ENCODE measurements at places on chromosomes 2 and 18. TPM values are rescaled to one million over a fixed set of nuclear protein-coding genes. Genes with fewer than 3 reads are reported as not detected.

DNA sequence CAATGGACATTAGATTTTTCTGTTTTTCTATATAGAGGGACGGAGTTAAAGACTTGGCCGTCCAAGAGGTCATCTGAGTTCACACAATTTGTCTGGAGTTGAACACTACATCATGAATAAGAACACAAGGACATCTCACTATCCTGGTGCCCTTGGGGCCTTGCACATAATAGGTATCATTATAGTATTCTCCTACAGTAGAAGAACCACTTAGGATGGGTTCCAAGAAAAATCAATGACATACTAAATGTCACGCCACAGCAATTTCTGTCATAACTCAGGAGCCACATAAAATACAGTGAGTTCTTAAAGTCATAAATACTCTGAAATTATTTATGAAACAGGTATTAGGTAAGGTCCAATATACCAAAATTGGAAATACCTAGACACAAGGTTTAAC is 154.4 kb downstream of the NCKAP5 start:
- no peak for DNase-seq

The EPB41L5 gene
- total RNA-seq: 30.8 TPM

The GKN2 gene
- total RNA-seq: not detected

DNA sequence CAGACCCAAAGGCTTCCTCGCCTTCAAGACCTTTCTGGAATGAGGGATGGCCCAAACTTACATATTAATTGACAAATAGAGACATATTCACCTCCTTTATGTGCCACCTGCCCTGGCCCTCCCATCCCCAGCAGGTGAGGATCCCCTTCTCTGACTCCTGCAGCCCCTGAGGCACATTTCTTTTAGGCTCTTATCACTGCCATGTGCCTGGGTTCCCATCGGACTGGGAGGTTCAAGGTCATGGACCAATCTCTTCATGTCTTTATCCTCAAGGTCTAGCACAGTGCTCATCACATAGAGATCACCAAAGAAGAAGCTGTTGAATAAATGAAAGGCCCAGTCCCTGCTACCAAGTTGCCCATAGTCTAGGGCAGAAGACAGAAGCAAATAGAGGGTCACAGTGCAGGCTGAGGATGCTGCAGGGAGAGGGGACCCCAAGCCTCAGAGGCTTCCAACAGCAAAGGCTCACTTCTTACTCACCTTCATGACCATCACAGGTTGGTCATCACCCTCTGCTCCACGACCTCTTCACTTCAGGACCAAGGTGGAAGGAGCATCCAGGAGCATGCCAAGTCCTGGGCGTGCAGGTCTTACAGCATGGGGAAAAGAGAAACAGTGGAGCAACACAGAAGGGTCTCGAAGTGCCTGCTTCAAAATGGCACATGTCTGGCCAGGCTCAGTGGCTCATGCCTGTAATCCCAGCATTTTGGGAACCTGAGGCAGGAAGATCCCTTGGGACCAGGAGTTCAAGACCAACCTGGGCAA is 193.9 kb downstream of the SMAD2 start:
- no peak for DNase-seq

- DNase-seq: peak; percentile 75
These were observed 161.8 kb downstream of the DYSF start for GRCh38 chr2:71614976-71615766.

DNA sequence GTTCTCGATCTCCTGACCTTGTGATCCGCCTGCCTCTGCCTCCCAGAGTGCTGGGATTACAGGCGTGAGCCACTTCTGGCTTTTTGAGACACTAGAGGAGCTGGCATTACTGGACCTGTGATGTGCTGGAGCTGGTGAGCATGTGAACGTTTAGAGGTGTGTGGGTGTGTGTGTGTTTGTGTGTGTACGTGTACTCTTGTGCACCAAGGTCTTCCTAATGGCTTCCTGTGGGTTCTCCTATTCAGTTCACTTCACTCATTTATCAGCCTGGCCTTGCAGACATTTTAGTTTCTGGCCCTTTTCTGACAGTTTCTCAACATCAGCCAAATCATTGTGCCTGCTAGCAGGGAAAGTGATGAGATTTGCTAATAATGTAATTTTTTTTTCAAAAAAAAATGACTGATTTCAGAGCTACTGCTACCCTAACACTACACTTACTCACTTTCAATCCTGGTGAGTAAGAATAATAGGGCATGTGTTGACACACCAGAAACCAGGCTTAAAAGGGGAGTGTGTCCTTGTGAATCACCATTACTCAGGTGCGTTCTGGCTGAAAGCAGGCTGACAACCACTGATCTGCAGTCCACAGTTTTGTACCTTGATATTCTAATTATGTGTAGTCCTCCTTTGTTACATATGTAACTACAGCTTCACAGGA is 41.0 kb upstream of the ACTR3 start:
- no peak for DNase-seq

The CCDC138 gene
- total RNA-seq: 8.8 TPM

GRCh38 chr2:177758591-177759371 is 313.8 kb downstream of the PDE11A start:
- peak; percentile 89 for DNase-seq

The SPP2 gene
- total RNA-seq: not detected

The SLC25A12 gene
- 12.1 TPM for total RNA-seq

GRCh38 chr18:46429649-46430224 is 227.3 kb downstream of the LOXHD1 start:
- DNase-seq: no peak

GRCh38 chr18:73719611-73720010 is 428.0 kb downstream of the FBXO15 start:
- peak; percentile 49 for DNase-seq

The TMEM17 gene
- total RNA-seq: 0.51 TPM

DNA sequence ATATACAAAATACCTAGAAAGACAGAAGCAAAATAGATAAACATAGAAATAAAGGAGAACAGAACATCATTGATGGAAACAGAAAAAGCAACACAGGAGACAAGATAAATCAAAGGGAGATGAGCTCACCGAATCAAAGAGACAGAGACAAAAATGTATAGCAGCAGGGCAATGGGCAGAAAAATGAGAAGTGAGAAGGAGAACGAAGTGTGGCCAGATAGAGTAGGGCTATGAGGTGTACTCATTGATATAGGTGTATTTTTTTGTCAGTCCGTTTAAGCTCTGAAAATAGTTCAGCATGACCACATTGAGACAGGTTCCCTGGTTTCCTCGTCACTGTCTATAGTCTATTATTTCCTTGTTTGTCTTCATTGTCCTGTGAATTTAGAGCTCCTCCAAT is 55.1 kb downstream of the SP100 start:
- no peak for DNase-seq

The TNFRSF11A gene
- total RNA-seq: 41.7 TPM

DNA sequence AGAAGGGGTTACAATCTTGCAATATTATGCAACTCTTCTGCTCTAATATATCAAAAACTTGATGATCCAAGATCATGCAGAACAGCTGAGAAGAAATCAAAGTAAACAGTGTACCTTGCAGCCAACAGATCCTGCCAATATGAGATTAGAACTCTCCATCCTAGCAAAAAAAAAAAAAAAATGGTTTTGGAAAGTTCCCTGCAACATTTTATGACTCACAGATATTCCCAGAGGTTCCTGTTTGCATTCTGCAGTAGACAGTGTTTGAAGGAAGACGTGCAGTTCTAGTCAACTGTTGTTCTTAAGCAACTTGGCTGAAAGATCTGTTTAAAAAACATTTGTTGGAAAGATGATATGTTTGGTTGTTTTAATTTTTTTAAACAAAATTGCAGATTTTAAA is 103.6 kb upstream of the WDR75 start:
- DNase-seq: peak; percentile 22

The PKDCC gene
- 2.6 TPM for total RNA-seq

DNA sequence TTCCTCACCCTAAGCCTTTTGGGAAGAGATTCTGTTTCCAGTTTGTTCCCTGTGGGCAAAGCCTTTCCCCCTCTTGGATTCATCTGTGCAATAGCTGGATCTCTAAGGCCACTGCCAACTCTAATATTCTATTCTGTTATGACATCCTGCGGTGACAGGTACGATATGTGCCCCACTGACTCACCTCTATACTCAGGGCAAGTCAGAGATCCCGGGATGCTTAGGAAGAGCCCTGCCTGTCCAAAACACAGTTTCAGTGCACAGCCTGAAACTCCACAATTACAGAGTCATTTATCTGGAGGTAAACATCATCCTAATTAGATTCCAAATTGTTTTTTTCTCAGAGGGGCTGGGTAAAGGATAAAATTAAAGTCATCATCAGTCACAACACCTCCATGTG is 190.2 kb downstream of the TFCP2L1 start:
- DNase-seq: no peak

GRCh38 chr2:171874517-171874916 is 19.5 kb downstream of the SLC25A12 start:
- DNase-seq: no peak

DNA sequence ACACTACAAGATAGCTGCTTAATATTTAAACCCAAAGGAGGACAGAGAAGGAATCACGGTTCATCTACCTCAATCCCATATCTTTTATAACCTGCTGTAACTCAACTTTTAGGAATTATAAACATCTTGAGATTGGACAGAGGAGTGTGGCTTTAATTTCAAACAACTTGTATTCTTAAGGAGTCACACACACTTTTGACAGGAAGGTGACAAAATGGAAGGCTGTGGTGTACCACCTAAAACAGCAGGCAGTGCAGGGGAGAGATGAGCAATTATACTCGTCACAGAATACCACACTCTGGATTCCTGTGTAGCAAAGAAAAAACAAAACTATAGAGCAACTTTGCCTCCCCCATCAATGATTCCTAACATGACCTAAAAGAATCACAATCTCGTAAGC is 194.8 kb downstream of the ZEB2 start:
- DNase-seq: no peak

GRCh38 chr2:236862961-236863728 is 222.5 kb upstream of the COPS8 start:
- DNase-seq: no peak

The TUBB8B gene
- 0.14 TPM for total RNA-seq

- DNase-seq: no peak
These were observed 10.7 kb downstream of the LPIN1 start for GRCh38 chr2:11757101-11757500.

DNA sequence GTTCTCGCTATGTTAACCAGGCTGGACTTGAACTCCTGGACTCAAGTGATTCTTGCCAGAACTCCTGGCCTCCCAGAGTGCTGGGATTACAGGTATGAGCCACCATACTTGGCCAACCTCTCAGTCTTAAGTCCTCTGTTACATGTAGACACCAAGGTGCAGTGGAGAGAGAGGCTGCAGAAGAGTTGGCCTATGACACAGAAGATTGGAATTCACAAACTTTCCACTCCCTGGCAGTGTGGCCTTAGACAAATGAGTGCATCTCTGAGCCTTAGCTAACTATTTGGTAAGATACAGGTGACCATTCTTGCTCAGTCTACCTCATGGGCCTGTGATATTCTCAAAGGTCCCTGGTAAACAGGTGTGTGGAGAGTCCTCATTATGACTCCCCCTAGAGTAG is 159.7 kb downstream of the MYCN start:
- no peak for DNase-seq

- DNase-seq: peak; percentile 40
These were observed 58.8 kb downstream of the BAZ2B start for GRCh38 chr2:159557437-159558034.

GRCh38 chr2:43519643-43520221 is 76.1 kb downstream of the THADA start:
- peak; percentile 76 for DNase-seq

The NYAP2 gene
- not detected for total RNA-seq

The NMUR1 gene
- 0.05 TPM for total RNA-seq

DNA sequence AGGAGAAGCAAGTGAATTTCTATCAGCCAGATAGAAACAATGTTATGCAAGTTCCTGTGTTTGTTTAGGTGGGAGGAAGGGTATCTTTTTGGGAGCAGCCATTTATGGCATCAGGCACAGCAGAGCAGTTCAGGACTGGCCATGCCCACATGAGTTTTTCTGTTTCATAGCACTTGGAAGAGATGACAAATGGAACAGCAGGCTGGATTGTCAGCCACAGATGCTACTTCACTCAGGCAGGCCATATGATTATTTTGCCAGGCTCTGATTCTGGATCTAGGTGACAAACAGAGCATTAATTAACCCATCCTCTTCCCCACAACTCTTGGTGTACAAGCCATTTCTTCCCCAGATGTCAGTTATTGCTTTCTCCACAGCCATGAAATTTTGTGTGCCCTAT is 63.8 kb downstream of the GALNT13 start:
- DNase-seq: no peak

DNA sequence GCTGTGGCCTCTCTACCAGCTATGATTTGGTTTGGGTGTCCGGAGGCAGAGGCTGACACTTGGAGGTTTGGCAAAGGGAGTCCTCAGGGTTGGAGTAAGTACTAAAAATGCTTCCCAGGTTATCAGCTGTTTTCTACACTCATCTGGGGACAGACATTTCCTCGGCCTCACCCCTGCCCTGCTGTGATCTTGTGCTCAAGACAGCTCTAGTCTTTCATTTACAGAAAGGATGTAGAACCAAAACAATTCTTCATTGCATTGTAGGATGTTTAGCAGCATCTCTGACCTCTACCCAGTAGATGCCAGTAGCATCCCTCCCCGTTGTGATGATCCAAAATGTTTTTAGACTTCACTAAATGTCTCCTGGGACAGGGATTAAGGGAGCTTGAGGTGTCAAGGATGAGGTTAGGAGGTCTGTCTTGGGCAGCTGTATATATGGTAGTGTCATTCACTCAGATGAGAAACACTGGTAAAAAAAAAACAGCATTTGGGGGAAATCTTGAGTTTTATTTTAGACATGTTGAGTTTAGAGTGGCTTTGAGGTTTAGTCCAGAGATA is 26.6 kb downstream of the CD28 start:
- no peak for DNase-seq

DNA sequence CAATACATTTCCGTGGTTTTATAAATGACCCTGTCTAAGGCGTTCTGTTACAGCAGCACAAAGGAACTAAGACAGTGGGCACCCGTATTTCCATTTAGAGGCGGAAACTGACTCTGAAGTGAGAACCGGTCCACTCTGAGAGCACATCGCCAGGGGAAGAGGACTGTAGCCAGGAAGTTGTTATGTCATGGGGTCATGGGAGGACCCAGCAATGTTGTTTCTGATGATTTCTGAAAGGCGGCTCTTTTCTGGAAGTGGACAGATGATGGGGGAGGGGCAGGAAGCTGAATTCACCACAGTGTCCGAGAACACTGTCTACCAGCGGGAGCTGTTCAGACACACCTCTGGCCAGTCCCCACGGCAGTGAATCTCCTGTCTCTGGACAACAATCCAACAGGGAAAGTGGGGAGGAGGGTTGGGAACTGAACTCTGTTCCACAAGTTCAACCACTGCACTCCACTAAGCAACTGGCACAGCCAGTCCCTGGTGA is 2.1 kb upstream of the LRRFIP1 start:
- DNase-seq: peak; percentile 33

DNA sequence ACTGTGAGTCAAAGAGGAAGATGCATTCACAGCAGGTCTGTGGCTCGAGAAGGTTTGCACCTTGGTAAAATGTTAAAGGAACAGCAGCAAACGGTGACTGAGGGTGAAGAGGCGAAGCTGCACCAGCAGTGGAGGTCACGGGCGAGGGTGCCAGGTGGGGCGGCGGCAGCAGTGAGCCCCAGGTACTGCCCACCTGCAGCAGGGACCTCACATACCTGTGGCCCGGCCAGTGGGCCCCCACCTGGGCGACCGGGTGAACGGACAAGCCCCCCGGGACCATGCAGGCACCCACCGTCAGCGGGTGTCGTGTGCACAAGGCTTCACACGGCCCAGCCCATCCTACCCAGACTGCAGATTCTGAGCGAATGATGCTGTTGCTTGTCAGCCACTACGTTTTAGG is 23.6 kb upstream of the KCNG2 start:
- DNase-seq: no peak

The GPR45 gene
- total RNA-seq: not detected

The KLHL30 gene
- total RNA-seq: not detected

- DNase-seq: no peak
These were observed 501.6 kb upstream of the TNP1 start for GRCh38 chr2:217361483-217361880.

The CCDC142 gene
- total RNA-seq: 22.8 TPM

- DNase-seq: no peak
These were observed 27.2 kb upstream of the CYTIP start for GRCh38 chr2:157471078-157471477.
